Karpas-422 (cell line): ENCODE measurements at places on chromosomes 2 and 18.

GRCh38 chr2:152571048-152571766, 146.1 kb downstream of the PRPF40A start:
- no peak overlapping the region for H3K4me3 ChIP-seq
- no peaks in the 10 kb centered on the region for H3K36me3 ChIP-seq
- no peaks in the 10 kb centered on the region for H3K27me3 ChIP-seq
- H3K4me1 ChIP-seq = peaks cover 9% of the 10 kb centered on the region
- H3K27ac ChIP-seq = no peak overlapping the region

DNA sequence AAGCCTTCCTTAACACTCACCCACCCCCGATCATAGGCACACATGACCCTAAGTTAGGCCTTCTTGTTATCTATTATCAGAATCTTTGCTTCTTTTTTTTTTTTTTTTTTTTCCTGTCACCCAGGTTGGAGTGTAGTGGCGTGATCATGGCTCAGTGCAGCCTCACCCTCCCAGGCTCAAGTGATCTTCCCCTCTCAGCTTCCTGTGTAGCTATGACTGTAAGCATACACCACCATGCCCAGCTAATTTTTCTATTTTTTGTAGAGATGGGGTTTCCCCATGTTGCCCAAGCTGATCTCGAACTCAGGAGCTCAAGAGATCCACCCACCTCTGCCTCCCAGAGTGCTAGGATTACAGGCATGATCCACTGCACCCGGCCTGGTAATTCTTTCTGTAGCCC, 328.7 kb downstream of the NR4A2 start:
- H3K27me3 ChIP-seq = no peaks in the 10 kb centered on the region
- no peaks in the 10 kb centered on the region for H3K36me3 ChIP-seq
- no peak for DNase-seq
- no peaks in the 10 kb centered on the region for H3K4me1 ChIP-seq
- no peak overlapping the region for H3K4me3 ChIP-seq
- no peak overlapping the region for H3K27ac ChIP-seq

DNA sequence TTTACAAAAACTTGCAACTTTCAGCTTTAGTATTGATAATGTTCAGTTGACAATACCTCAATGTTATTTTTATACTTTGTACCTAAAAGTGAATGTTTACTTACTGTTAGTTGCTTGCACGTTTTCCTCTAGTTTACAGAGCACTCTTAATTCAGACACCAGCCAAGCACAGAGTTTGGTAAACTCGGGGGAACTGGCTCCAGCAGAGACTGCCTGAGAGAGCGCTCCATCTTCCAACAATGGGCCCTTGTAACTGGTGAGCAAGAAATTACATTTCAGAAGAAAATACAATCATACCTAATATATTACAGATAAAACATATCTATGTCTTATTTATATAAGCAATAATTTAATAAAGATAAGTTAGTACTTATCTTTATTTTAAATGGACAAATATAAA, 3.7 kb downstream of the FAM98A start:
- H3K36me3 ChIP-seq = peaks cover 42% of the 10 kb centered on the region; the same call in 1 of the 2 replicates
- peaks cover 45% of the 10 kb centered on the region for H3K4me1 ChIP-seq
- H3K27me3 ChIP-seq = no peaks in the 10 kb centered on the region
- no peak for DNase-seq
- H3K4me3 ChIP-seq = no peak overlapping the region
- no peak overlapping the region for H3K27ac ChIP-seq

- no peak for DNase-seq
- no peaks in the 10 kb centered on the region for H3K36me3 ChIP-seq
- H3K4me1 ChIP-seq = no peaks in the 10 kb centered on the region
- no peak overlapping the region for H3K4me3 ChIP-seq
Observed at GRCh38 chr2:156797832-156798231, 361.7 kb downstream of the GPD2 start.

DNA sequence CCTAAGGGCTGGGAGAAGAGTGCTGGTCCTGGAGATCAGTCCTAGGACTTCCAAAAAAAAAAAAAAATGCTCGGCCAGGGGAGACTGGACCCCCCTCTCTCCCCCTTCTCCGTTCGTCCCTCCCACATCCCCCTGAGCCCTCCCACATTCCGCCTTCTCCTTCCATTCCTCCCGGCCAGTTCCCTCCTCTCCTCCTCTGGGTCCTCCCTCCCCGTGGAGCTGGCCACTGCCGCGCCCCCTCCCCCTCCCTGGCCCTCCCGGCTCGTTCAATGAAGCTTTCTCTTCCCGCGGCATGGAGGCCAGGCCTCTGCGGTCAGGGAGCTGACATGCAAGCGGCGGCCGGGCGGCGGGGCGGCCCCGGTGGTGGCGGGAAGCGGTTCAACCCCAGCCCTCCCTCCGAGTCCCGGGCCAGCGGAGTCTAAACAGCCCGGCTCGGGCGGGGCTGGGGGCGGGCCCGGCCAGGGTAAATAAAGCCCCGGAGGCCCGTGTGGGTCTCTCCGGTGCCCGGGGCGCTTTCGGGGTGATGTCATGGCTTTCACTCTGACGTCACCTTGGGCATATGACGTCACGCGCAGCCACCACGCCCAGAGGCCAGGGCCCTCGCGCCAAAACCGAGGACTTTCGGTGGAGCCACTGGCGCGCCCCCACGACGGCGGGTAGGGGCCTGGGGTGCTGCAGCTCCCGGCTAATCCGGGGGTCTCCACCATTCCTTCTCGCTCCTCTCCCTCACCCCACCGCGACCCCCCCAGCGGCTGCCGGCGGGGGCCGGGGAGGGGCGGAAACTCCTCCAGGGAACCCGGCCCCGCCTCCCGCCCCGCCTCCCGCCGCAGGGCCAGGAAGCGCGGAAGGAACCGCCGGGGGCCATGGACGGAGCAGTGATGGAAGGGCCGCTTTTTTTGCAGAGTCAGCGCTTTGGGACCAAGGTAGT, at the start of the genes DOK1 and LOXL3:
DOK1 (plus strand) TSS at position 829 of the 928 bp plus-strand sequence; CDS start at position 864, 35 bp downstream.
LOXL3 (minus strand) TSS at position 51 of the 928 bp plus-strand sequence. CDS start 1,308 bp downstream, outside the sequence.
- peak; percentile 93 for DNase-seq
- no peaks in the 10 kb centered on the region for H3K27me3 ChIP-seq
- no peak within 1 kb of the TSS for H3K27ac ChIP-seq
- H3K4me3 ChIP-seq = peak within 1 kb of the TSS; percentile 68
- peaks cover 13% of the 10 kb centered on the region for H3K4me1 ChIP-seq
- H3K36me3 ChIP-seq = 0 out of 2 replicates have a peak, but pooled peaks cover 4% of the 10 kb centered on the region

GRCh38 chr2:159034713-159035112, 66.3 kb downstream of the TANC1 start:
- H3K27me3 ChIP-seq = no peaks in the 10 kb centered on the region
- no peak overlapping the region for H3K4me3 ChIP-seq
- H3K4me1 ChIP-seq = no peaks in the 10 kb centered on the region
- no peaks in the 10 kb centered on the region for H3K36me3 ChIP-seq
- no peak for DNase-seq

DNA sequence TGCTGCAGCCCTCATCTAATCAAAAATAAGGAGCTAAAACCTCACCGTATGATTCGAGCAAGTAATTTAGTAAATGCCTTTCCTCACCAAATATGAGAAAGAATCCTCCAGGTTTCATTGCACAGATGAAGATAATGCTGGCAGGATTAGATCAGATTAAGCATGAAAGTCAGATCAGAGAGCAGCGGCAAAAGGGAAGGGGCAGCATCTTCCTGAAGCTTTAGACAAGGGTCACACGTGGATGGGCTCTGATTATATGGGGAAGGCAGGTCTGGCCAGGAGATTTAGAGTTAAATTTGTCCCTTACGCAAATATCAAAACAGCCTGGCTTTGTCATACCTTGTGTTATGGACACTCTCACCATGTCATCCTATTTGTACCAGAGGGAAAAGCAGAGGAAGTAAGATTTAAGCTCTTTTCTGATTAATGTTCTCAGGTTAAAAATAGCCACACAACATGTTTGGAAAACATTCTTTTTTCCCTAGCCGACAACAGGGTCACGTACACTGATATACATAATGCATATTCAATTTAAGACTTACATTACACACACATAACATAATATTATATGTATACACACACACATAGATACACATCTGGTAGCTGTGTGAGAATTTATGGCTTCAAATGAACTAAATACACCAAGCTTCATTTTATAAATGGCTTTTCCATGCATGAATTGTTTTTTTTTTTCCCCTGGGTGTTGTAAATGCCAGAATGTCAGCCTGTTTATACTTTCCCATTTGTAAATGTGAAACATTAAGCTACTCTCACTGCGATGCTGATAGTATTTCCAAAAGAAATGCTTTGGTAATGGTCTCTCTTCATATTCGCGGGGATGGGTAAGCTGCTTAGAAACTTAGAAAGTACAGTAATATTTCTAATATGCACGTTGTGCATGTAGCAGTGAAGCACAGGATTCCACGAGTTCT, 196.3 kb upstream of the SIX3 start:
- DNase-seq = no peak
- no peaks in the 10 kb centered on the region for H3K4me1 ChIP-seq
- no peak overlapping the region for H3K27ac ChIP-seq
- no peaks in the 10 kb centered on the region for H3K36me3 ChIP-seq
- H3K27me3 ChIP-seq = no peaks in the 10 kb centered on the region
- H3K4me3 ChIP-seq = no peak overlapping the region

DNA sequence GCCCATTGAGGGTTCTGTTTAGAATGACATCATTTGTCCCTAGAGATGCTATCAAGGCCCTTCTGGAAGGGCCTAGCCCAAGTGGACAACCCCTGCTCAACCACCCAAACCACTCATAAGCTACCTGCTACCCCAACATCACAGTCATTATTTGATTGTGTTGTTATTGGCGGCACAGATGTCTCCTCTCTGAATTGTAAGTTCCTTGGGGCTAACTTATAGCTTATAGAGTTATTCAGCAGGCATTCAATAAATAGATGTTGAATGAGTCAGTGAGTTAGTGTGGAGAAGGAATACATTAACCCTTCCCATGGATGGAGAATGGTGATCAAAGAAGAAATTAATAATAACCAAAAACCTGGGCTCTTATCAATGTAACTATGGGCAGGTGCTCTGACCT, 80.0 kb downstream of the ACAA2 start:
- H3K27me3 ChIP-seq = no peaks in the 10 kb centered on the region
- no peaks in the 10 kb centered on the region for H3K36me3 ChIP-seq
- no peak overlapping the region for H3K27ac ChIP-seq
- H3K4me1 ChIP-seq = no peaks in the 10 kb centered on the region
- no peak overlapping the region for H3K4me3 ChIP-seq
- no peak for DNase-seq

GRCh38 chr2:158667586-158667985, 127.5 kb upstream of the DAPL1 start:
- H3K36me3 ChIP-seq = no peaks in the 10 kb centered on the region
- H3K4me3 ChIP-seq = no peak overlapping the region
- H3K4me1 ChIP-seq = no peaks in the 10 kb centered on the region
- H3K27ac ChIP-seq = no peak overlapping the region

DNA sequence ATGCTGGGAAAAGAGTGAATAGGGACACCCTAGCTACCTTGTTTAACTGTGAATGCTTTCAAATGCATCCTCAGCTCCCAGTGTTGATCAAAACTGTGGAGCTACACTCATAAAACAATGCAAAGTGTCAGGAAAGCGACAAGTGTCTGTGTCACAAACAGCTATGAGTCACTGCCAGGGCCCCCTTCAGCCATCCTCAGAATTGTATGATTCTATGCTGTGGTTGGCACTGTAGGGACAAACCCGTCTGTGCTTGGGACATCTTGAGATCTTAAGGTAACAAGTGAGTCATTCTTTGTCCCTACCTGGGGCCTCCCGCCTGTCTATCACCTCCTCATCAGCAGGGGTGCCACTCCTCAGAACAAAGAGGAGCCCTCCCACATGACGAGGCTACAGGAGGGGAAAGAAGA, 42.4 kb downstream of the KLF7 start:
- no peaks in the 10 kb centered on the region for H3K36me3 ChIP-seq
- H3K27me3 ChIP-seq = no peaks in the 10 kb centered on the region
- no peak overlapping the region for H3K4me3 ChIP-seq
- DNase-seq = no peak
- no peak overlapping the region for H3K27ac ChIP-seq

DNA sequence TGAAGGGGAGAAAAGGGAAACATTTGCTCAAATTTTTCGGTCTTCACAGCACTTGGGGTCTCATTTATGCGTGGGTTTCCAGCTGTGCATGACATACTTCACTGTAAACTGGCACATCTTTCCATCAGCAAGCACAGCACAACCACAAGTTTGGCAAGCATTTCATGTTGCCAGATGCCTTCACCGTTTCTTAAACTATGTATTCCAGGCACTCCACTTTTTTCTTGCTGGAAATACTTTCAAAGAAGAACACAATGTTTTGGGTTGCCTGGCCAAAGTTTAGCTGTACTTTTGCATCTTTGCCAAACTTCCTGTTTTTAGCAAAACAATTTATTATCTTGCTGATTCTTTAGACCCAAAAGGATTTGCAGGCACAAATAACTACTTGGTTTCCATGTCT, 194.6 kb upstream of the MEIS1 start:
- no peak for DNase-seq
- H3K4me1 ChIP-seq = no peaks in the 10 kb centered on the region
- no peak overlapping the region for H3K4me3 ChIP-seq
- no peaks in the 10 kb centered on the region for H3K36me3 ChIP-seq

- DNase-seq = no peak
- no peaks in the 10 kb centered on the region for H3K27me3 ChIP-seq
- H3K4me3 ChIP-seq = no peak overlapping the region
- no peaks in the 10 kb centered on the region for H3K36me3 ChIP-seq
- peaks cover 20% of the 10 kb centered on the region for H3K4me1 ChIP-seq
Observed at GRCh38 chr2:238423561-238424312, 3.0 kb upstream of the ASB1 start.

GRCh38 chr18:62583376-62583775, 60.6 kb downstream of the ZCCHC2 start:
- peaks cover 4% of the 10 kb centered on the region; the same call in 1 of the 2 replicates for H3K4me1 ChIP-seq
- H3K36me3 ChIP-seq = peaks cover 27% of the 10 kb centered on the region
- H3K27ac ChIP-seq = no peak overlapping the region
- no peak for DNase-seq
- no peaks in the 10 kb centered on the region for H3K27me3 ChIP-seq
- no peak overlapping the region for H3K4me3 ChIP-seq

DNA sequence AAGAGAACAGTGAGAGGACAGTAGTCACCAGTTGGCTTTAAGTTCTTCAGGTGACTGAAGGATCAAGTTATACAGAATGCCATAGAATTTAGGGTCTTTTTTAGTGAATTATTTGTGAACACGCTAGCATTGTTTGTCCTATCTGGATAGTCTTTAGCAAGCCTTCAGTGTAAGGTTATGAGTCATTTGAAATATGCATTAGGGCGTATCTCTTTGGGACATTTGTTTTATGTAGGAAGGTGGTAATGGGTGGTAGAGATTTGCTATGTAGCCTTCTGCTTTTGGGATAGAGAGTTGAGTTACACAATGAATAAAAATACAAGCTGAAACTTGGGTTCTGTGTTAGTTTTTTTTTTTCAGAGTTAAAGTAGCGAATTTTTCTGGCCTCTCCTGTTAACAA, 13.0 kb downstream of the ACTR2 start:
- H3K27me3 ChIP-seq = no peaks in the 10 kb centered on the region
- H3K4me3 ChIP-seq = no peak overlapping the region
- DNase-seq = no peak
- no peaks in the 10 kb centered on the region for H3K4me1 ChIP-seq
- H3K27ac ChIP-seq = no peak overlapping the region

DNA sequence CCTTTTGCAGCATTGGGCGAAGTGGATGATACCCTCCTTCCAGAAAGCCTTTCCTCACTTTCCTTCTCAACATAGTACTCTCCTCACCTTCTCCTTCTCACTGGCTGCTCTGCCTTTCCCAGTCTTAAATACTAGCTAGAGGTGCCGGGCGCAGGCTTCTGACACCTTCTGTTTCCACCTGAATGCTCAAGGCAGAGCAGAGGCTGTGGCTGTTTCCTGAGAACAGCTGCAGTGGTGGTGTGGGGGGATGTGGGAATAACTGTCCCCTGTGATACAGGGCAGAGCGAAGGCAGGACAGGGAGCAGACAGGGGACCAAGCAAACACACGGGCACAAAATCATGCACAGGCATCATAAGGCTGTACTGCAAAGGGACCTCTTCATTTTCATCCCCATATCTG, 303.1 kb downstream of the SS18 start:
- H3K4me3 ChIP-seq = no peak overlapping the region
- no peaks in the 10 kb centered on the region for H3K36me3 ChIP-seq
- H3K27ac ChIP-seq = no peak overlapping the region
- no peak for DNase-seq
- H3K27me3 ChIP-seq = no peaks in the 10 kb centered on the region
